ENCODE measurements at places on chromosomes 13 and 19. TPM values are rescaled to one million over a fixed set of nuclear protein-coding genes. Genes with fewer than 3 reads are reported as not detected.

OSCAR gene
- total RNA-seq: not detected

FSD1 gene
- 26.3 TPM for total RNA-seq

ZFP82 gene
- 6.0 TPM for total RNA-seq

NKPD1 gene
- 1.3 TPM for total RNA-seq

SLC7A10 gene
- not detected for total RNA-seq

MISP3 gene
- total RNA-seq: 3.1 TPM

ADGRE2 gene
- total RNA-seq: 10.3 TPM

KBTBD7 gene
- 13.8 TPM for total RNA-seq

OXGR1 gene
- total RNA-seq: 3.9 TPM

CFAP97D2 gene
- total RNA-seq: not detected

PINLYP gene
- total RNA-seq: 6.0 TPM

C19orf81 gene
- 3.7 TPM for total RNA-seq

ZNF225 gene
- 5.8 TPM for total RNA-seq

B3GLCT gene
- 16.5 TPM for total RNA-seq

SLC25A30 gene
- total RNA-seq: 5.5 TPM

ZSCAN4 gene
- not detected for total RNA-seq

SERP2 gene
- 3.6 TPM for total RNA-seq

CALR3 gene
- total RNA-seq: not detected

CBARP gene
- total RNA-seq: 10.8 TPM

TPTE2 gene
- total RNA-seq: not detected

EID2 gene
- 19.2 TPM for total RNA-seq

ZNF296 gene
- total RNA-seq: 2.2 TPM

ZFP14 gene
- total RNA-seq: 7.6 TPM

CCDC169 gene
- 3.2 TPM for total RNA-seq

KCNJ14 gene
- 1.8 TPM for total RNA-seq

OR4F17 gene
- total RNA-seq: not detected

C19orf73 gene
- 2.6 TPM for total RNA-seq

KLHL1 gene
- total RNA-seq: 0.14 TPM

CGB5 gene
- not detected for total RNA-seq

RFXANK gene
- 103 TPM for total RNA-seq

ZFR2 gene
- 4.7 TPM for total RNA-seq

MYBPC2 gene
- not detected for total RNA-seq

Measured in type B pancreatic cell (in vitro differentiated cells).